ENCODE measurements at places on chromosomes 4 and X. TPM values are rescaled to one million over a fixed set of nuclear protein-coding genes. Genes with fewer than 3 reads are reported as not detected.

- no peak overlapping the region for H3K27ac ChIP-seq
- no peak overlapping the region for H3K4me3 ChIP-seq
- no peak for DNase-seq
- no peaks in the 10 kb centered on the region for H3K36me3 ChIP-seq
- no peaks in the 10 kb centered on the region for H3K27me3 ChIP-seq
These were observed 19.2 kb downstream of the PNMA6E start for GRCh38 chrX:153381684-153382532.

DNA sequence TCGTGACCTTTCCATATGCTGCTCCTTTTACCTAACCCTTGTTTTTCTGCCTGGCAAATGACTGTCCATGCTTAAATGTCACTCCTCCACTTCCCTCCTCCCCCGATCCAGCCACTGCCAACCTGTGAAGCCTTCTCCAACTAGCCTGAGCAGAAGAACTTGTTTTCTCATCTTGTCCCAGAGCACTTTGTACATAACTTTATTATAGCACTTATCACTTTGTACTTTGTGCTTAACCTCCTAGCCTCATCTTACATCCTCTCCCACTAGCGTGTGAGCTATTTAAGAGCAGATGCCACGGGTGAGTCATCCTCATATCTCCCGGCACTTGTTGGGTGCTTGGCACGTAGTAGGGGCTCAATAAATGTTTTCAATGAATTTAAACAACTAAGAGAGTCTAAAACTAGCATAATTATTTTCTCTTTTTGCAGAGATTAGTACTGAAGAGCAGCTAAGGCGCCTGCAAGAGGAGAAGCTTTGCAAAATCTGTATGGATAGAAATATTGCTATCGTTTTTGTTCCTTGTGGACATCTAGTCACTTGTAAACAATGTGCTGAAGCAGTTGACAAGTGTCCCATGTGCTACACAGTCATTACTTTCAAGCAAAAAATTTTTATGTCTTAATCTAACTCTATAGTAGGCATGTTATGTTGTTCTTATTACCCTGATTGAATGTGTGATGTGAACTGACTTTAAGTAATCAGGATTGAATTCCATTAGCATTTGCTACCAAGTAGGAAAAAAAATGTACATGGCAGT is 46.9 kb downstream of the XIAP start:
- DNase-seq = no peak
- H3K4me1 ChIP-seq = peaks cover 37% of the 10 kb centered on the region
- H3K27me3 ChIP-seq = no peaks in the 10 kb centered on the region
- peaks cover 38% of the 10 kb centered on the region for H3K36me3 ChIP-seq

DNA sequence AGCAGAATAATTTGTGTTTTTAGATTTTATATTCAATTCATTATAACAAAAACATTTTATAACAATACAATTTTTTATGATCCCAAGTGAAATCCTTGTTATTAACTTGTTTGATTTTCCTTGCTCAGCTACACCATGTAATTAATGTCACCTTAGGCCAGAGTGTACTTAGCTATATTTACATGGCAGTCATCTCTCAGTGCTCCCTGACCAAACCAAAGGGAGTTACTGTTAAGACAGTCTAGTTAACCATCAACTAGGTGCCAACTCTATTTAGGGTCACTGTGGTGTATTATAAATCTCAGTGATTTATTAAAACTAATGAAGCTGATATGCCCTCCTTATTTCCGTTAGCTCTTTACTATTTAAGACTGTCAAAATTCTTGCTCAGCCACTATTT is 44.4 kb downstream of the CCDC158 start:
- DNase-seq = no peak
- H3K36me3 ChIP-seq = no peaks in the 10 kb centered on the region
- peaks cover 1% of the 10 kb centered on the region for H3K27me3 ChIP-seq
- no peak overlapping the region for H3K27ac ChIP-seq
- H3K4me3 ChIP-seq = no peak overlapping the region

DNA sequence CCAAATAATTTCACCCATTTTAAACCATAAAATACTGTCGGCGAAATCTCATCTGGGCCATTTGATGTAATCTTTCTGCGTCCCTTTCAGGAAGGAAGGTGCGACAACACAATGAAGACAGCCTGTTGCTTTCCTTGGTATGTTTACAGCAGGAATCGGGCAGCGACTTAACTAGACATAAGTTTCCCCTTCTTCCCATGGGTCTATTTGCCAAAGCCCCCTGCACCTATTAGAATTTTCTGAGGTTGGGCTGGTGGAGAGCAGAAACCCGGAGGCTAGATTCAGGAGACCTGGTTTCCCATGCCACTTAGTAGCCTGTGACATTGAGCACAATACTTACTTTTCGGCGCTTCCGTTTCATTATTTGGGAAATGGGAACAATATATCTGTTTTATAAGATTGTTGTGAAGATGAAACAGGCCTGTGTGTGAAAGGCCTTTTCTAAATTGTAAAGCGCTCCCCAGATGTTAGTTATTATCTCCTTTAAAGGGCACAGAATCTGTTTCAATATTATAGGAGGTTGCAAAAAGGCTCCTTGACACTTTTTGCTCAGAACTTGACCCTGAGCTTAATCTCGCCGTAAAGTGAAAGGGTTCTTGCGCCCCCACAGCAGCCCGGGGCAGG is 552 bp upstream of the AFF1 start:
- no peak for DNase-seq
- peak overlapping the region; percentile 89 for H3K4me3 ChIP-seq
- H3K4me1 ChIP-seq = peaks cover 49% of the 10 kb centered on the region

DNA sequence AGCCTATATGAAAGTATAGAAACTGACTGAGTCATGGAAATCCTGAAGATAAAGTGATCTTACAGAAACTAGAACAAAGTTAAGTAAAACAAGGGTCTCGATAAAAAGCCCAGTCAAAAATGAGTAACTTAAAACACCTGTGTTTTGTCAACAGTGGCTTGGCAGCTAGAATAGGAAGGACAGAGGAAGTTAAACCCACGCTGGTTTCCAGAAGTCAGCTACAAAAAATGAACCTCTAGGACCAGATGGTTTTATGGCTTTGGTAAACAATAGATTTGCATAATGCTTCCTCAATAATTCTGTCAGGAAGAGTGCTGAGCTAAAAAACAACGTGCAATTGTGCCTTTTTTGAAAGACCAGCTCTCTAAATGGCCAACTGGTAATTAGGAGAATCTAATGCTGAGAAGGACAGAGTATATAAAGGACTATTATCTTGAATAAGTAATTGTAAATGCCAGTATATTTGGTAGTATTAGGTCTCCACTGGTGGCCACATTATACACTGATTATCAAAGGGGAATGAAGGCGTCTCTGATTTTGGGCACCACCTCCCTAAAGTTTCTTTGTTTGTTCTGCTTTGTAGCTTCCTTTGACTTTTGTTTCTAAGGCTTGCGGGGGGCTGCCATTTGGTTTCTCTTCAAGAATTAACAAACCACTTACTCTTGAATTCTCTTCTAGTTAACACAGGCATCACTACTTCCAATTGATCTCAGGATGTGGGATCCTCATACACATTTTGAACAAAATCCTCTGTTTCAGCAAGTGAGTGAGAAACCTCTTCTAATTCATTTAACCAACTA is 72.2 kb upstream of the PPP3CA start:
- H3K27me3 ChIP-seq = no peaks in the 10 kb centered on the region
- no peak for DNase-seq
- no peak overlapping the region for H3K4me3 ChIP-seq
- H3K36me3 ChIP-seq = no peaks in the 10 kb centered on the region
- H3K27ac ChIP-seq = peak overlapping the region; percentile 24

GRCh38 chr4:161926033-161926828 is 237.6 kb downstream of the FSTL5 start:
- no peaks in the 10 kb centered on the region for H3K36me3 ChIP-seq
- DNase-seq = no peak
- H3K4me3 ChIP-seq = no peak overlapping the region
- no peaks in the 10 kb centered on the region for H3K27me3 ChIP-seq

DNA sequence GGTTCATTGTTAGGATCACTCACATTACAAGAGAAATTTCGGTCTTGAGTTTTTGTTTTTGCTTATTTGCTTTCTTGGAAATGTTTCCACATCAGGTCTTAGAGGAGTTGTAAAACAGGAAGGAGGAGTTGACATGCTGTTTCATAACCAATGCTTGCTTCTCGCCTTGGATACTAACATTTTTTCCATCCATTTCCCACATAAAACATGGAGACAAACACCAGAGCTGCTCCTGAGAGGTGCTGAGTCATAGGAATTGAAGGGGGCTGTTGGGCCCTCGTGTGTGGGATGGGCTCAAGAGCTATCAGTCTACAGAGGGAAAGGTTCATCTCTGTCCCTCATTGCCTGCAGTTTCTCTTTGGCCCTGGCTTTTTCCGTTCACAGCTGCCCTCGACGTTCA is 29.9 kb downstream of the TBL1X start:
- no peaks in the 10 kb centered on the region for H3K27me3 ChIP-seq
- peaks cover 11% of the 10 kb centered on the region for H3K36me3 ChIP-seq
- no peak overlapping the region for H3K27ac ChIP-seq
- H3K4me3 ChIP-seq = no peak overlapping the region
- DNase-seq = no peak

- H3K27me3 ChIP-seq = no peaks in the 10 kb centered on the region
- no peaks in the 10 kb centered on the region for H3K36me3 ChIP-seq
- DNase-seq = no peak
These were observed 77.8 kb upstream of the PRDX4 start for GRCh38 chrX:23589496-23589895.

Gene PRDM8
- 9.0 TPM for total RNA-seq

- no peak overlapping the region for H3K4me3 ChIP-seq
- no peaks in the 10 kb centered on the region for H3K36me3 ChIP-seq
- H3K4me1 ChIP-seq = no peaks in the 10 kb centered on the region
- DNase-seq = no peak
These were observed 72.6 kb downstream of the WWC2 start for GRCh38 chr4:183171484-183172267.

Gene FRMPD4
- total RNA-seq = not detected

DNA sequence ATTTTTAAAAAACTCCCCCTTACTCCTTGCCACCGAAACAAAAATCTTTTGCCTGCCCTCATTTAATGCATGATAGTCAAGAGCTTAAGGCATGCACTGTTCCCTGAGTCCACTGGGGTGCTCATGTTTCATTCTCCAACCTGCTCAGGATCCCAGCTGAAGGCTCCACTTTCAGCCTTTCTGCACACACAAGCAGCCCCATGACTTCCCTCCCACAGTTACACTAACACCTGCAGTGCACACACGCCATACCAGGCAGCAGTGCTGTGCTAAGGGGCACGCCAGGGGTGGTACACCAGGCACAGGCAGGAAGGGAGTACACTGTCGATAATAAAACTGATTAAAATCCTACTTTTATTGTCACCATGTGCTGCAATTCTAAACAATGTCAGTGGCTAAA is 385.2 kb downstream of the BMPR1B start:
- H3K4me1 ChIP-seq = no peaks in the 10 kb centered on the region
- no peak for DNase-seq
- H3K27me3 ChIP-seq = peaks cover 5% of the 10 kb centered on the region
- H3K36me3 ChIP-seq = no peaks in the 10 kb centered on the region
- no peak overlapping the region for H3K4me3 ChIP-seq
- no peak overlapping the region for H3K27ac ChIP-seq

GRCh38 chrX:17913801-17914200 is 52.7 kb upstream of the RAI2 start:
- no peaks in the 10 kb centered on the region for H3K4me1 ChIP-seq
- DNase-seq = no peak
- no peak overlapping the region for H3K27ac ChIP-seq
- H3K4me3 ChIP-seq = no peak overlapping the region

Gene DMD
- total RNA-seq = 18.5 TPM

GRCh38 chr4:25448379-25449109 is 71.5 kb downstream of the ANAPC4 start:
- DNase-seq = no peak
- H3K27me3 ChIP-seq = peaks cover 3% of the 10 kb centered on the region
- no peaks in the 10 kb centered on the region for H3K36me3 ChIP-seq
- H3K4me1 ChIP-seq = no peaks in the 10 kb centered on the region

GRCh38 chr4:35087218-35087617 is 1157.1 kb downstream of the ARAP2 start:
- H3K36me3 ChIP-seq = no peaks in the 10 kb centered on the region
- no peaks in the 10 kb centered on the region for H3K4me1 ChIP-seq
- no peak for DNase-seq

- no peak overlapping the region for H3K27ac ChIP-seq
- H3K4me1 ChIP-seq = peaks cover 5% of the 10 kb centered on the region
These were observed 6.2 kb downstream of the NEIL3 start for GRCh38 chr4:177315767-177316464.

Gene IL2
- not detected for total RNA-seq

- no peak overlapping the region for H3K27ac ChIP-seq
- no peaks in the 10 kb centered on the region for H3K4me1 ChIP-seq
- peaks cover 9% of the 10 kb centered on the region for H3K36me3 ChIP-seq
These were observed 94.2 kb downstream of the NYX start for GRCh38 chrX:41541386-41541785.

DNA sequence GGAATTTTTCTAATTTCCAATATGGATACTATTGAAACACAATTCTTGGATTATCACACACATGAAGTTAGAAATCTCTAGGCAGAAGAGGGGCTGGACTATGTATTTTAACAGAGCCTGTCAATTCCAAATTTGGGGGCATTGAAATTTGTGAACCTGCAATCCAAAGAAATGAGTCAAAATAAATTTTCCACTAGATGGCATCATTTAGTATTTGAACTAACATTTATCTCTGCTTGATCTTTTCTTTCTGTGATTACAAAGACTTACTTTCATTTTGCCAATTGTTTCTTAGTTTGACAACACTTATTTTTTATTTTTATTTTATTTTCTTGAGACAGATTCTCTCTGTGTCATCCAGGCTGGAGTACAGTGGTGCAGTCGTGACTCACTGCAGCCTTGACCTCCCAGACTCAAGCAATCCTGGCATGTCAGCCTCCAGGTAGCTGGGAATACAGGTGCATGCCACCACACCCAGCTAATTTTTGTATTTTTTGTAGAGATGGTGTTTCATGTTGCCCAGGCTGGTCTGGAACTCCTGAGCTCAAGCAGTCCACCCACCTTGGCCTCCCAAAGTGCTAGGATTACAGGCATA is 2.7 kb upstream of the PYURF start:
- H3K4me3 ChIP-seq = no peak overlapping the region
- H3K27ac ChIP-seq = no peak overlapping the region
- H3K27me3 ChIP-seq = no peaks in the 10 kb centered on the region
- peaks cover 18% of the 10 kb centered on the region for H3K4me1 ChIP-seq

DNA sequence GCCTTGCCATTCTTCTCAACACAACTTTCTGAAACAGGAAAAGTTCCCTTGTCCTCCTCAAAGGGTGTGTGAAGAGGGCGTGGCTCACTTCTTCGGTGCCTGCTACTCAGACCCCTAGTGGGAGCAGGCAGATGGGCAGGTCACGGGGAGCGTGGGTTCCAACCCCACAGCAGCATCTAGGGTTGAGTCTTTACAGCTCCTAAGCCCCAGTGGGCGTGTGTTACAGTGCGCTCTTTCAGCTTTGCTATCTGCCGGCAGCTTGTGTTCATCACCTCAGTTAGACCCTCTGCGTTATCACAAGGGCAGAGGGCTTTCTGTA is 57.5 kb upstream of the KLF3 start:
- no peaks in the 10 kb centered on the region for H3K27me3 ChIP-seq
- H3K36me3 ChIP-seq = no peaks in the 10 kb centered on the region
- no peak overlapping the region for H3K4me3 ChIP-seq
- no peak overlapping the region for H3K27ac ChIP-seq
- peaks cover 9% of the 10 kb centered on the region for H3K4me1 ChIP-seq

Gene DIPK2B
- total RNA-seq = not detected

- H3K4me1 ChIP-seq = no peaks in the 10 kb centered on the region
- no peaks in the 10 kb centered on the region for H3K36me3 ChIP-seq
- H3K27ac ChIP-seq = no peak overlapping the region
- no peak for DNase-seq
- H3K4me3 ChIP-seq = no peak overlapping the region
- H3K27me3 ChIP-seq = peaks cover 6% of the 10 kb centered on the region
These were observed 267.3 kb upstream of the TET2 start for GRCh38 chr4:104879367-104879766.

- peaks cover 10% of the 10 kb centered on the region for H3K27me3 ChIP-seq
- H3K27ac ChIP-seq = no peak overlapping the region
- H3K4me1 ChIP-seq = no peaks in the 10 kb centered on the region
These were observed 40.2 kb upstream of the CRMP1 start for GRCh38 chr4:5933116-5933515.

Data from activated B cell treated with CpG ODN at 0.5 μM for 24 hours (primary cell).